ENCODE measurements at places on chromosomes 2 and 18. TPM values are rescaled to one million over a fixed set of nuclear protein-coding genes. Genes with fewer than 3 reads are reported as not detected.

The UGT1A9 gene
- not detected for total RNA-seq

The LIMS2 gene
- 13.6 TPM for total RNA-seq

The SOCS6 gene
- 25.6 TPM for total RNA-seq

The TEX44 gene
- 0.54 TPM for total RNA-seq

The MDH1 gene
- total RNA-seq = 135 TPM

The GKN1 gene
- not detected for total RNA-seq

The PLEKHH2 gene
- total RNA-seq = 15.3 TPM

DNA sequence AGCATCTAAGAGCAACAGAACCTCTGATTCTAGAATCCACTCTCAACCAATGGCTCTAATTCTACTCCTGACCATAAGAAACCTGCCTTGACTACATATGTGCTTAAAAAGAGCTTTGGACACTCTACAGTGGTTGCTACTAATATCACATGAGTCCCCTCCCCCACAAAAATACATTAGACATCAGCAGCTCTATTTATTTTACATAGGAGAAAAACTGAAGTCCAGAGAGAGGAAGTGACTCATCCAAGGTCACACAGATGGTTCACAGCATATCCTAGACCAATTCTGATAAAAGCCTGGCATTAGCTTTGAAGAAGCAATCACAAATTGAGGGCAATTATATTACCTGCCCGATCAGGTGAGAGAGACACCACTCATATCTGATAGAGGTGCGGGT lies 49.8 kb downstream of the ALK start:
- no peak overlapping the region for H3K27ac ChIP-seq
- DNase-seq = no peak
- no peaks in the 10 kb centered on the region for H3K27me3 ChIP-seq
- H3K4me1 ChIP-seq = no peaks in the 10 kb centered on the region
- H3K36me3 ChIP-seq = no peaks in the 10 kb centered on the region

GRCh38 chr18:76720683-76721082 lies 101.7 kb upstream of the ZNF236 start:
- H3K27me3 ChIP-seq = no peaks in the 10 kb centered on the region
- no peaks in the 10 kb centered on the region for H3K36me3 ChIP-seq
- DNase-seq = no peak
- no peak overlapping the region for H3K4me3 ChIP-seq

DNA sequence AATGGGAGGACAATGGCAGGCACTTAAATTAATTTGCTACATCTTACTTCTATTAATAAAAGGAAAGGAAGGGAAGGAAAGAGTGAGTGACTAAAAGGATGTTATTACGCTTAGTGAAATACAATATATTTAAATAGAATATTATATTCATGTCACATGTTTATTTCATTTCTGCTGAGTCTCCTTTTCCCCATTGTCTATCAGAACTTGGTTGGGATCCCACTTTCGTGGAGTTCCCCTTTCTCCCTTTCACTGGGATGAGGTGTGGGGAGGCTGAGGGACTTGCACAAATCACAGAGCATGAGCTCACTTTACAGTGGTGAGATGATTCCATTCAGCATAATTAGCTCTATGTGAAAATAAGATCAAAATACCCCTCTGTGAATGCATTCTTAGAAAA lies 730.6 kb downstream of the TSN start:
- H3K4me3 ChIP-seq = no peak overlapping the region
- no peaks in the 10 kb centered on the region for H3K27me3 ChIP-seq
- no peak overlapping the region for H3K27ac ChIP-seq
- no peaks in the 10 kb centered on the region for H3K4me1 ChIP-seq
- DNase-seq = no peak
- no peaks in the 10 kb centered on the region for H3K36me3 ChIP-seq

DNA sequence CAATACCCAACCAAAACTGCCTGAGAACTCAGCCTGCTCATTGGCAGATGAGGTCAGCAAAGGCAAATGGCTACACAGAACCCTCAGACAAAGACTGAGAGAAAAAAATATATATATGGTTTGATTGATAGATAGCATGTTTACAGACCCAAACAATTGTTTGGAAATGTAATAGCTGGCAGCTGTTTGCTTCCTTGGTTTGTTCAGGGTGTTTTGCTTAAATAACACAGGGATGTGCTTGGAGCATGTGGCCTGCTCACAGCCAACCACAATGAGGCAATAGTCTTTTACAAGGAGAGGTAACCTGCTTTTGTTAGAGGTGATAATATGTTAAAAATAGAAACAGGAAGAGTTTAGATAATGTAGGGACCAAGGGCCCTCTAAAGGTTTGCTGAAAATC lies 84.5 kb downstream of the PDK1 start:
- no peak overlapping the region for H3K27ac ChIP-seq
- H3K27me3 ChIP-seq = no peaks in the 10 kb centered on the region
- no peaks in the 10 kb centered on the region for H3K36me3 ChIP-seq
- no peak overlapping the region for H3K4me3 ChIP-seq

- no peak overlapping the region for H3K4me3 ChIP-seq
- no peak overlapping the region for H3K27ac ChIP-seq
- no peaks in the 10 kb centered on the region for H3K4me1 ChIP-seq
- H3K36me3 ChIP-seq = no peaks in the 10 kb centered on the region
- DNase-seq = no peak
- H3K27me3 ChIP-seq = no peaks in the 10 kb centered on the region
These were observed 25.4 kb upstream of the DTNB start for GRCh38 chr2:25698752-25699151.

GRCh38 chr18:73976433-73976832 lies 171.2 kb downstream of the FBXO15 start:
- no peak overlapping the region for H3K27ac ChIP-seq
- no peak overlapping the region for H3K4me3 ChIP-seq
- no peaks in the 10 kb centered on the region for H3K4me1 ChIP-seq
- no peak for DNase-seq
- no peaks in the 10 kb centered on the region for H3K36me3 ChIP-seq

DNA sequence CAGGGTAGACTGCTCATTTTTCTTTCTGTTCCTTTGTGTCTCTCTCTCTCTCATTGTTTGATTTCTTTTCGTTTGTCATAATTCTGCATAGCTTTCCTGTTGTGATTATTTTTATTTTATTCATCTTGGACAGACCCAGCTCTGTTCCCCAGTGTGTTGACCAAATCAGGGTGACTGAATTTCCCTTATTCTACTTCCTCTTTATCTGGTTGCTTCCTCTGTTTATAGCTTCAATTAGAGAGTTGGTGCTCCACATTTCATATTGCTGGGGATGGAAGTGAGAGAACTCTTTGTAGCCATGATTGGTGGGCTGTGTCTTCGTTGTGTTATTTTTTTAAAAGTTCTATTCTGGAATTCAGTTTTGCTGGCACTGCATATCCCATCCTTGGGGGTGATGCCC lies 19.1 kb downstream of the PROKR1 start:
- H3K4me3 ChIP-seq = no peak overlapping the region
- H3K27ac ChIP-seq = no peak overlapping the region
- H3K36me3 ChIP-seq = no peaks in the 10 kb centered on the region

DNA sequence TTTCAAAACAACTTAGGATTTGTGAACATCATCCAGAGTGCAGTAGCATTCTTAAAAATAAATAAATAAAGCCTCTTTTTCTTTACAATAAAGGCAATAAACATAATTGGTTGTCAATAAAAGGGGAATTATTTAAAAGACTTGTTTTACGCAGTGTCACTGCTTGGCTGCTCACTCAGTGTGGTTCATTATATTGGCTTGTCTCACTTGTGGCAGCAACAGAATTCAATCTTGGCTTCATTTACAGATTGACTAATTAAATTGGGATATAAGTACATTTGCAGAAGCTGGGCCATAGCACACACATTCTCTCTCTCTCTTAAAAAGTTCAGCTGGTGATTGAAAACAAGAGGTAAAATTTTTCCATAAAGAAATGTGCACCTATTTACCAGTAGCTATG lies 1027.6 kb downstream of the LRP1B start:
- no peaks in the 10 kb centered on the region for H3K4me1 ChIP-seq
- H3K27ac ChIP-seq = no peak overlapping the region
- no peak overlapping the region for H3K4me3 ChIP-seq

GRCh38 chr2:14350856-14351255 lies 281.7 kb upstream of the LRATD1 start:
- H3K27me3 ChIP-seq = no peaks in the 10 kb centered on the region
- no peak for DNase-seq
- H3K36me3 ChIP-seq = no peaks in the 10 kb centered on the region

DNA sequence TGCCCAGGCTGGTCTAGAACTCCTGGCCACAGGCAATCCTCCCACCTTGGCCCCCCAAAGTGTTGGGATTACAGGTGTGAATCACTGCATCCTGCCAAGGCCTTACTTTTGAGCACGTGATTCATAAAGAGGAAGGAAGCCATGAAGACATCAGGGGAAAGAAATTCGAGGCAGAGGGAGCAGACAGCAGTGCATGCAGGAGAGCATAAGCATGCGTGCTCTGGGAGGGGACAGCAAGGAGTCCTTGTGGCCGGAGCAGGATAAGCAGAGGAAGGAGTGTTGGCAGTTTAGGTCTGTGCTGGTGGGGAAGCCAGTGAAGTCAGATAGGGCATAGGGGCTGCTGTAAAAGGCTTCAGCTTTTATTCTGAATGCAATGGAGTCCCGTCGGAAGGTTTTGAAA lies 400.5 kb upstream of the RAB12 start:
- DNase-seq = no peak
- H3K27ac ChIP-seq = no peak overlapping the region
- no peak overlapping the region for H3K4me3 ChIP-seq
- no peaks in the 10 kb centered on the region for H3K36me3 ChIP-seq

DNA sequence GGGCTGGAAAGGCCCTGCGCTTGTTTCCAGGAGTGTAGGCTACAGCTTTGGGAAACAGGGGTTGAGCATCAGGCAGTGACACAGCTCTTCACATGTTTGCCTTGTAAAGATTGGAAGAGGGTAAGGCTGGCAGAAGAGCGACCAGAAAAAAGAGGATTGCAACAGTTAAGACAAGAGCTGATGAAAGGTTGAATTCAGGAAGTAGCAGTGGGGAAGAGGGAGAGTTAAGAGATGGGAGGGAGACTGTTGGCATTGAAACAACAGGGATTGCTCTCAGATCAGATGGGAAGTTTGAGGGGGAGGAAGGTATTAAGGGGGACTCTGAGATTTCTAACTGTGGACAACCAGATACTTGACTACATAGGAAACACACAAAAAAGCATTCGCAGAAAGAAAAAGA lies 96.9 kb downstream of the CTAGE1 start:
- no peak for DNase-seq
- H3K36me3 ChIP-seq = no peaks in the 10 kb centered on the region
- H3K4me1 ChIP-seq = peaks cover 13% of the 10 kb centered on the region
- no peak overlapping the region for H3K4me3 ChIP-seq

- no peaks in the 10 kb centered on the region for H3K27me3 ChIP-seq
- no peak overlapping the region for H3K4me3 ChIP-seq
- H3K27ac ChIP-seq = no peak overlapping the region
- DNase-seq = no peak
- H3K36me3 ChIP-seq = no peaks in the 10 kb centered on the region
These were observed 773.7 kb upstream of the RAB6C start for GRCh38 chr2:129205766-129206165.

DNA sequence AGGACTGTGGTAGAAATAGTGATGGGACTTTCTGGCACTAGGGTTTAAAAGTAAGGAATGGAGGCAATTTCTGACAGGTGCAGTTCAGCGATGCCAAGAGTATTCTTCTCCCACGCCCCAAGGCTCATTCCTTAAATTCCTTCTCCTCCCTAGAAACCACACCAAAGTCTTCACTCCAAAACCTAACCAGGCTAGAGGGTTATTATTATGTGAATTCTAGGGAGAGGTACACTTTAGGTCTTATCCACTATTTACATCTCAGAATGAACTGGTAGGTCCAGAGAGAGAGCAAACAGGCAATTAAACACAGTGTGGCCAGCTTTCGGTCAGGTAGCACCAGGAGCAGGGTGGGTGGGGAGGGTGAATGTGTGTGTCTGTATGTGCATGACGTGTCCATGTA lies 11.4 kb downstream of the IL1F10 start:
- no peak overlapping the region for H3K4me3 ChIP-seq
- peaks cover 16% of the 10 kb centered on the region for H3K4me1 ChIP-seq
- no peak for DNase-seq
- no peaks in the 10 kb centered on the region for H3K27me3 ChIP-seq
- H3K36me3 ChIP-seq = no peaks in the 10 kb centered on the region
- H3K27ac ChIP-seq = peak overlapping the region; percentile 73

DNA sequence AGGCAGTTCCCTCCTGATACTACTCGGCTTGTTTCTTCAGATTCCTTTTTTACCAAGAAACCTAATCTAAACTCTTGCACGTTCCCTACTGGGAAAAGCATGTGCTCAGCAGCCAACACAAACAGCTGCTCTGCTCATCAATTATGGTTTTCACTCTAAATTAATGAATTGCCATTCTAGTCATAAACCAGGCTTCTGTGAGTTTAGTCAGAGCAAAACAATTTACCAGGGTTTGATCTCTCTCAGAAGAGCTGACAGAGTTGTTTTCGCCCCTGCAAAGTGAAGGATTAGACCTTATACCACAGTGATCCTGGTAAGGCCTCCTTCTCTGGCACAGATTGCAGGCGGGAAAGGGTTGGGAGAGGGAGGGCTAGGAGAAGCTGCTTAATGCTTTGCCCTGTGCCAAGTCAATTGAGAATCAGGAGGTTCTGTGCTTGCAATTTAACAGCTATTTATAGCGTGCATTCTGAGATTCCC lies 57.2 kb downstream of the REEP1 start:
- no peak for DNase-seq
- H3K27me3 ChIP-seq = no peaks in the 10 kb centered on the region
- H3K36me3 ChIP-seq = no peaks in the 10 kb centered on the region
- no peak overlapping the region for H3K4me3 ChIP-seq

DNA sequence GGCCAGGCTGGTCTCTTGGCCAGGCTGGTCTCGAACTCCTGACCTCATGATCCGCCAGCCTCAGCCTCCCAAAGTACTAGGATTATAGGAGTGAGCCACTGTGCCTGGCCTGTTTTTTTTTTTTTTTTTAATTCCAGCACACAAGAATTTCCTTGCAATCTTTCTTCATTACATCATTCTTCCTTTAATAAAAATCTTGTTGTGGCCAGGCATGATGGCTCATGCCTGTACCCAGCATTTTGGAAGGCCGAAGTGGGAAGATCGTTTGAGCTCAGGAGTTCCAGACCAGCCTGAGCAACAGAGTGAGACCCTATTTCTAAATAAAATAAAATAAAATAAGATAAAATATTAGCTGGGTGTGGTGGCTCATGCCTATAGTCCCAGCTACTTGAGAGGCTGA lies 21.4 kb upstream of the PLEKHM3 start:
- H3K36me3 ChIP-seq = no peaks in the 10 kb centered on the region
- no peak overlapping the region for H3K4me3 ChIP-seq
- H3K4me1 ChIP-seq = peaks cover 6% of the 10 kb centered on the region
- no peak for DNase-seq

DNA sequence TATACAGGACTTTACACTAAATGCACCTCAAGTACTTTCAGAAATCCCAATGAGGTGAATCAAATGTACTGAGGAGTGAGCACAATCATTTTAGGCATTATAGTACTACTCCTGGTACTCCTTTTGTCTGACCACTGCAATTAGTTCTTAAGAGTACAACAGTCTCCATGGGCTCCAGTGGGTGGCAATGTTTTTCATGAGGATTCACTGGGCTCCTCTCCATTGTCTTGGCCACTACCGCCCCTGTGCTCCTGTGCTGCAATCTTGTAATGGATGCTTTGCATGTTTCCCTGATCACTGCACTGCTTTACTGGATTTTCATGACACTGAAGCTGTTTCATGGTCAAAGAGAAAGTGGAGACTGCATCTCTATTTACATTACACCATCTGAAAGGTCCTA lies 268.5 kb upstream of the ZSWIM2 start:
- no peaks in the 10 kb centered on the region for H3K27me3 ChIP-seq
- H3K4me3 ChIP-seq = no peak overlapping the region
- DNase-seq = no peak
- H3K36me3 ChIP-seq = no peaks in the 10 kb centered on the region
- no peaks in the 10 kb centered on the region for H3K4me1 ChIP-seq

- H3K36me3 ChIP-seq = no peaks in the 10 kb centered on the region
- H3K4me3 ChIP-seq = no peak overlapping the region
- DNase-seq = no peak
- H3K27ac ChIP-seq = no peak overlapping the region
- H3K27me3 ChIP-seq = no peaks in the 10 kb centered on the region
- H3K4me1 ChIP-seq = no peaks in the 10 kb centered on the region
These were observed 10.8 kb downstream of the AGFG1 start for GRCh38 chr2:227482638-227483340.
